ENCODE measurements at places on chromosomes 12 and 14. TPM values are rescaled to one million over a fixed set of nuclear protein-coding genes. Genes with fewer than 3 reads are reported as not detected.
A peak's percentile ranks its signal among the peaks of the same experiment; 100 is the strongest.

DNA sequence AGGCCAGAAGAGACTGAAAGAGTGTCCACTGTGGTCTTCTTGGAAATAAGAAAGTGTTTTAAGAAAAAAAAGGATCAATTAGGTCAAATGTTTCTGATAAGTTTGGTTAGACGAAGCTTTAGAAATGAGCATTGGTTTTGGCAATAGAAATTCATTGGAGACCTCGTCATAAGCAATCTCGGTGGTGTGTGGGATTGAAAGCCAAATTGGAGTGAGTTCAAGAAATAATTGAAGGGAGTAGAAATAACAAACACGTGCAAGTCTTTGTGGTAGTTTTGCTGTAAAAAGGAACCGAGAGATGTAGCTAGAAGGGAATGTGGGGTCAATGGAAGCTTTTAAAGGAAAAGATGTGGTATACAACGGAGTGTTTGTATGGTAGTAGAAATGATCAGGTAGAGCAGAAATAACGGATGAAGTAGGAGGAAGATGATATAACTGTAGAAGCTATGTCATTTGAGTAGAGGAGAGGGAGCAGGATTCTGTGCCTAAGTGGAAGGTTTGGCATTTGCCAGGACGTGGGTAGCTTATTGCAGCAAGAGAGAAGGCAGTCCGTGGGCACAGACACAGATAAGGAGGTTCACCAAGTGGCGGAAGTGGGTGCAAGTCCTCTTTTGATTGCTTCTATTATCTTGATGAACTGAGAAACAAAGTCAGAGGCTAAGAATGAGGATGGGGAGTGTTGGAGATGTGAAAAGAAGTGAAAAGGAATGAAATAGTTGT, 146.2 kb downstream of the DACT1 start:
- DNase-seq = no peak

- no peak for DNase-seq
Observed at GRCh38 chr12:94128280-94128679, 20.1 kb upstream of the PLXNC1 start.

DNA sequence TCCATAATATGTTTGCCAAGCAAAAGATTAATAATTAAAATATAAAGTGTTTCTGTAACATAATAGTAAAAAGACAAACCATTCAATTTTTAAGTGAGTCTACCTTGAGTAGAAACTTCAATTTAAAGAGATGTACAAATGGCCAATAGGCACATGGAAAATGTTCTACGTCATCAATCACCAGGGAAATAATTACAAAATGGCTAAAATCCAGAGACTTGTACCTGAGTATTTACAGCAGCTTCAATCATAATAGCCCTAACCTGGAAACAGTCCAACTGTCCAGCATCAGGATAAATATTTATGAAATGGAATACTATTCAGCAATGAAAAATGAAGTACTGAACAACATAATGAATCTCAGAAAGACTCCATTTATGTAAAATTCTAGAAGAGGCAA, 95.5 kb upstream of the FAR2 start:
- DNase-seq = no peak

DNA sequence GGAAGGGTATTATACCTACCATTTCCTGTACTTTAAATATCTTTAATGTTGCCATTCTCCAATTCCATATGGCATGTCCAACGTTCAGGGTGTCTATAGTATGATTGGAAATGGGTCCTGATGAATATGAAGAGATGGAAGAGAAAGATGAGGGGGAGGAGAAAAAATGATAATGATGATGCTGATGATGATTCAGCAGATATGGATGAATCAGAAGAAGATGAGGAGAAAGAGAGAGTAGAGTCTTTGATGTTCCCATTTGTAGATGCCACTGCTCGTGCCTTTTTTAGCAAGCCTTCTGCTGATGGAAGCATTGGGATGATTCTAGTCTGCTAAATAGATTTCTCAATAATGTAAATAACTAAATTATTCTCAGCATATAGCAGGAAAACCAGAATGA, 163.5 kb downstream of the PIK3C2G start:
- no peak for DNase-seq

- no peak for DNase-seq
Observed at GRCh38 chr14:100660882-100661635, 65.6 kb upstream of the DLK1 start.

- DNase-seq = no peak
Observed at GRCh38 chr14:103391048-103391447, 5.8 kb downstream of the MARK3 start.

DNA sequence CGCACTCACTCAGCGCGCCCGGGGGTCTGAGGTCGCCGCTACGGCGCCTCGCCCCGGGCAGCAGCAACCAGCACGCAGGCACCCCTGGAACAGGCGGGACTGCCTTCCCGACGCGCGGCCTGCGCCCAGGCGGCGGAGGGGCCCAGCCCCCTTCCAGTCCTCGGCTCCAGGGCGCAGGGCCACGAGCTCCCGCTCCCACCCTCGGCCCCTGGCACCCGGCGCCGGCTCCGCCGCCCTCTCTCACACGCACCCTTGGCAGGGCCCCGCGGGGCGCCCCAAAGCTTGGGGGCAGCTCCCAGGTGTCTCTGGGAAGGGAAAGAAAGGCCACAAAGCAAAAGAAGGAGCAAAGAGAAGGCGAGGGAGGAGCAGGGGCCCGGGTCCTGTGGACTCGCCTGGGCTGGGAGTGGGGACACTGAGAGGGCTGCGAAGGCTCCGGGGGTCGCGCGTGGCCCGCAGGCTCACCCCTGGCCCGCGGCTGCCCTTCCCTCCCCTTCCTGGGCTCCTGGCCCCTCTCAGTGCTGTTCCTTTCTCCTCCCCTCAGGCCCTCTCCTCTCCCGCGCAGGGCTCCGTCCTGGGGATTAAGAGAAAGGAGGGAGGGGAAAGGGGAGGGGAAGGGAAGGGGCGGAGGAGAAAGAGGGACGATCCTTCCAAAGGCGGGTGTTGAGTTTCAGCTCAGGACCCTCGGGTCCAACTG, 907 bp upstream of the EFS start:
- peak; percentile 62 for DNase-seq

DNA sequence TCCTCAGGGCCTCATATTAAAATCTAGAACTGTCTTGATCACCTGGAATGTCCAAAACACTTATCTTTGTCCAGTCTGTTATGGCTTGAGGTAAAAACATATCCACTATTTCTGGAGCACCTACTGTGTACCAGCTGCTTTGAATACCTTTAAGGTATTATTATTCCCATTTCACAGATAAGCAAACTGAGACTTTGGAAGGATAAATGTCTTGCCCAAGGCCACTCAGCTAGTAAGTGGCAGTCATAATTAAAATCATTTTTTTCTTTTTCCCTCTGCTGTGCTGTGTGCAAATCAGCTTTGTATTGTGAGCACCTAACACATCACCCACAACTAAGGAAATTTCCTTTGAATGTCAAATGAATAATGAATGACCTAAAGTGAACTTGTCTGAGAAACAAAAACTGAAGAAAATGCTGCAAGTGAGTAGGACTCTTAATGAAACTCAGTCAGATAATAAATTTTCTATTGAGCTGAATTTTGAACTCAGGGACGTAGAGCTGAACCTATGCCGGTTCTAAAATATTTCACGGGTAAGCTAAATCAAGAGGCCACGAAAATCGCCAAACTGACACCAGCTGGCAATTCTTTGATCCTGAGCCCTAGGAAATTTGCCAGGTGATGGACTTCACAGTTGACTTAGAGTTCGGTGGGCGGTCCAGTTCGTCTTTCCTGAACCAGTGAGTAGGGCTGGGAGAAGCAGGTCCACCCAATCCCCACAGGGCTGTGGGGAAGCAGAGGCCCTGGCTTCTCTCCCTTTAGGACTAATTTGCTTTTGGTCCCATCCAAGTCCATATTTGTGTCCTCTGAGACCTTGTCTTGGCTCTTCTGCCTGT, 159.7 kb upstream of the PWP1 start:
- DNase-seq = no peak

GRCh38 chr14:69153873-69154270, 953 bp upstream of the DCAF5 start:
- DNase-seq = peak; percentile 76

- DNase-seq = no peak
Observed at GRCh38 chr14:37179896-37180502, 7.6 kb upstream of the SLC25A21 start.

DNA sequence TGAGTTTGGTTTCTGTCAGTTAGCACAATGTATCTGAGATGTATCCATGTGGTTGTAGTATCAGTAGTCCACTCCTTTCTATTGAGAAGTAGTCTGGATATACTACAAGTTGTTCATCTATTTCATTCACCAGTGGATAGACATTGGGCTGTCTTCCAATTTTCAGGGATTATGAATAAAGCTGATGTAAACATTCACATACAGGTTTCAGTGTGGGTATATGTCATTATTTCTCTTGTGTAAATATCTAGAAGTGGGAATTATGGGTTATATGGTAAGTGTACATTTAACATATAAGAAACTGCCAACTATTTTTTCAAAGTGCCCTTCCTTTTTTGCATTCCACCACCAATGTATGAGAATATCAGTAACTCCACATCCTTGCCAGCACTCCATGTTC, 35.9 kb downstream of the PHLDA1 start:
- no peak for DNase-seq

- DNase-seq = no peak
Observed at GRCh38 chr14:26104717-26105116, 493.1 kb downstream of the NOVA1 start.

GRCh38 chr12:54370171-54370730, 6.0 kb upstream of the GPR84 start:
- DNase-seq = peak; percentile 89

DNA sequence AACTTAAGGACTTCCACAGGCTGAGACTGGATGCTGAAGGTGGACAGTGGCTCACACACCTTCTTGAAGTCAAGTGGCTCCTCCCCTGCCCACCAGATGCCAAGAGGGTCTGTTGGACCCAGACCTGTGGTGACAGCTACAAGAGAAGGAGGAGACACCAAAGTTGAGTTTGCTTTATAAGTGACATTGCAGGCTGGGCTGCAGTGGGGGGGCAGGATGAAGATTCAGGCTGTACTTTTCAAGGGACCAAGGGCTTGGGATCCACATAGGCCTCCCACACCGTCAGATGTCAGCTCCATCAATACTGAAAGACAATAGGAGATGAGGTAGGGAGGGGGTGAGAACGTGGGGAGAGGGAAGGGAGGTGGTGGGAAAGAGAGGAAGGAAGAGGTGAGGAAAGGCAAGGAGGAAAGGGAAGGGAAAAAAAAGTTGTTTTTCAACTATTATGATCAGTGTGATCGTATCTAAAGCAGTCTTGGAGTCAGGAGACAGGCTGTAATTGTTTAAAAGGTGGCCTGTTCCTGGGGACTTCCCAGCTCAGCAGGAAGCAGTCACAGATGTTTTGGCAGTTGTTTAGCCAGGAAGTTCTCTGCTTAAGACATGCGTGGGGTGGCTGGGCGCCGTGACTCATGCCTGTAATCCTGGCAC, 84.1 kb upstream of the RESF1 start:
- peak; percentile 84 for DNase-seq

DNA sequence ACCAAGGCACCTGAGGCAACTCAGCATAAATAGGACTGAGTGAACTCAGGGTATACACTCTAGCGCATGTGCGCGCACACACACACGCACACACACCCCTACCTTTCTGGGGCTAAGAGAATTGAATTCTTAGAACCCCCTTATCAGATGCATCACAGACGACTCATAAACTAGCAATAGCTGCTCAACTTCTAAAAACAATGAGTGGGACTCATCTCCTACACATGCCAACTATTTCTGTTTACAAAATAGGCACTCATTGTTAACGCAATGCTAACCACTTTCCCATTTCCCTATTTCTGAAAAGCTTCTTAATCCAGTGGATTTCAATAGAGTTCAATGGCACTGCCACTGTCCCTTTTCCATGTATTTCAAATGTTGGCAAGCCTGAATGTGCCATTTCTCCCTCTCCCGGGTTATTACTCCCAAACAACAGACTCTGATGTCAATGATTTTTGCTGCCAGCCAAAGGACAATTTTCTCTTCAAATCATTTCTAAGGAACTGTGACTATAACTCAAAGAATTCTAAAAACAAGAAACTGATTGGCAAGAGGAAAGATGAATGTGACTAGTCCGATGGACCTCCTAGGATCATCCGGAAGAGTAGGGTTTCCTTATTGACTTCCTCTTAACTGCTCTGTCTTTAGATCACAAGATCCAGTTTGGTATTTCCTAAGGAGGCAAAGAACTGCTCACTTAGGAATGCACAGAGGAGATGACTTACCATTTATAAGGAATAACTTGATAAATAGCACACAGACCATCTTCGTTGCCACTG, 48.8 kb downstream of the SLC38A1 start:
- DNase-seq = no peak

GRCh38 chr14:100416921-100417860, 94.1 kb downstream of the SLC25A47 start:
- DNase-seq = peak; percentile 72

GRCh38 chr12:112116232-112117060, 7.9 kb upstream of the NAA25 start:
- DNase-seq = peak; percentile 72

DNA sequence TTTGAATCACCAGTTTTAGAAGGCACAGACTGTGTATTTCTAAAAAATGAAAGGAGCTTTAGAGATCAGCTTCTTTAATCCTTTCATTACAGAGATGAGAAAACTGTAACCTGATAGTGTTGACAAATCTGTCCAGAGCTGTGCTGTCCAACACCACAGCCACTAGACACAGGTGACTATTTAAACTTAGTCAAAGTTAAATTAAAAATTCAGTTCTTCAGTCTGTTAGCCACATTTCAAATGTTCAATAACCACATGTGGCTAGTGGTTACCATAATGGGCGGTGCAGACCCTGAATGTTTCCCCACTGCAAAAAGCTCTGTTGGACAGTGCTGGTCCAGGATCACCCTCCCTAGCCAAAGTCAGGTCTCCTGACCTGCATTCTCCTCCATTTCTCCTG, 21.6 kb downstream of the DAD1 start:
- no peak for DNase-seq

- no peak for DNase-seq
Observed at GRCh38 chr12:90062799-90063198, 354.2 kb upstream of the ATP2B1 start.

The TSHR gene
- total RNA-seq = 0.91 TPM

The C12orf42 gene
- 11.5 TPM for total RNA-seq

The RNASE1 gene
- total RNA-seq = 145 TPM

The KRT79 gene
- not detected for total RNA-seq

The PNP gene
- 65.4 TPM for total RNA-seq

The DHRS2 gene
- 3.3 TPM for total RNA-seq

The CACNA2D4 gene
- 3.3 TPM for total RNA-seq

The INHBE gene
- total RNA-seq = not detected

The RNU7-1 gene
- total RNA-seq = not detected

The DAO gene
- not detected for total RNA-seq

The ART4 gene
- 33.4 TPM for total RNA-seq

Data from spleen (tissue), 13 donors.